Frontal cortex (tissue), 4 donors: ENCODE measurements at places on chromosomes 11 and 22.

DNA sequence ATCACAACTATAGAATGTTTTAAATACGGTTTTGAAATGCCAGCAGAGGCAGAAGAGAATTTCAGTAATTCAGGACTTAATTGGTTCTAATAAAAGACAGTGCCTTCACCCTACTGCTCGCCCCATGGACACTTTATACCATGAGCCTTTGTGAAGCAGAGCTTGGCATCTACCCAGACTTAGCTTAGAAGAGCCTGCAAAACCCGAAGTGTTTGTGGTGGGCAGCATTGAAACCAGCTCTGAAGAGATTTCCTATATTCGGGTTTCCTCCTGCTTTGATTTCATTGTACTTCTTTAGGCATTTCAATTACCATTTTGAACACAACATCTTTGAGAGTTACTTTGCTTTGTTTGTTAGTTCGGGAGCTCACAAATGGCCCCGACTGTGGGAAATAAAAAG, 185.1 kb upstream of the MTNR1B start:
- DNase-seq, result no peak

DNA sequence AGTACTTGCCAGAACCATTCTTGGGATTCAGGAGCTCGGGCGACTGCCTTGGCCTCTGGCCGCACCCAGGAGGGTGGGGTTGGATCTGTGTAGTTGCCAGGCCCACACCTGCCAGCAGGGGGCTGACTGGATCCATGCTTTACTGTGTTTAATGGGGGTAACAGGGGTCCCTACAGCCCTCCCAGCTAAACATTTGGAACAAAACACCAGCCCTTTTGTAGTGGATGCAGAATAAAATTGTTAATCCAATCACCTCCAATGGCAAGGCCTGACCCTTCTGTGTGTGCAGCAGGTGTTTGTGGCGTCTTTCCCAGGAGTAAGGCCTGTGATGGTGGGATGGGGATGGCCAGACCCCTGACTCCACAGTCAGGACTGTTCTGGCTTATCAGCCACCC, 22.5 kb downstream of the SUN2 start:
- no peak for DNase-seq

DNA sequence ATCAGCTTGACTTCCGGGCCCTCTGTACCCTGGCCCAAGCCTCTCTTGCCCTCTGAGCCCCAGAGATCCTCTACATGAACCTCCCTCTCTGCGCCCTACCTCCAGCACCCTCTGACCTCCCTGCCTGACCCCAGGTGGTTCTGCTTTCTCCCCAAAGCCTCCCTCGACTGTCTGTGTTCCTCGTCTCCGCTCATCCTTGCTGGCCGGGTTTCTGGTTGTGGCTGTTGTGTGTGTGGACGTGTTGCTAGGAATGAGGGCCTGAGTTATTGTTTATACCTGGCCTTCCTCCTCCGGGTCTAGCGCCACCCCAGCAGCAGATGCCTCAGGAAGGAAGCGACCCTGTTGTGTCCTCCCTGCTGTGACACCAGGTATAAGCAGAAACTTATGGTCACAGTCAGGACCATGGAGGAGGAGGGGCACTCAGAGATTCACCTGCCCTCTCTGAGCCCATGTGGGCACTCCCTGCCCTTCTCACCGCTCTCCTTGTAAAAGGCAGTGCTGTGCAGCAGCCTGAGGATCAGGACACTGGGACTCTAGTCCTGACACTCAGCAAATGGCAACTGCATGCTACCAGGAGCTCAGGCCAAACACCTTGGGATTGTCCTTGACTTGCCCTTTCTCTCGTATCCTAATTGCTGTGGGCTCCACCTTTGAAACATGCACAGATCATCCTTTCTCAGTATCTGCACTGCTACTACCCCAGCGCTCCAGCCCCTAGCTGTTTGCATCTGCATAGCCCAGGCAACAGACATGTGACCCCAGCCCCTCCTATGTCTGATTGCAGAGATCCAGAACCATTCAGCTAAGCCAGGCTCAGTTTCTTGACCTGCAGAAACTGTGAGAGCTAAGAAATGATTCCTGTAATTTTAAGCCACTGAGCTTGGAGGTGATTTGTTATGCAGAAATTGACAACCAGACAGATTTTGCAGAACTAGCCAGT, 140.1 kb downstream of the ST3GAL4 start:
- DNase-seq, result no peak

DNA sequence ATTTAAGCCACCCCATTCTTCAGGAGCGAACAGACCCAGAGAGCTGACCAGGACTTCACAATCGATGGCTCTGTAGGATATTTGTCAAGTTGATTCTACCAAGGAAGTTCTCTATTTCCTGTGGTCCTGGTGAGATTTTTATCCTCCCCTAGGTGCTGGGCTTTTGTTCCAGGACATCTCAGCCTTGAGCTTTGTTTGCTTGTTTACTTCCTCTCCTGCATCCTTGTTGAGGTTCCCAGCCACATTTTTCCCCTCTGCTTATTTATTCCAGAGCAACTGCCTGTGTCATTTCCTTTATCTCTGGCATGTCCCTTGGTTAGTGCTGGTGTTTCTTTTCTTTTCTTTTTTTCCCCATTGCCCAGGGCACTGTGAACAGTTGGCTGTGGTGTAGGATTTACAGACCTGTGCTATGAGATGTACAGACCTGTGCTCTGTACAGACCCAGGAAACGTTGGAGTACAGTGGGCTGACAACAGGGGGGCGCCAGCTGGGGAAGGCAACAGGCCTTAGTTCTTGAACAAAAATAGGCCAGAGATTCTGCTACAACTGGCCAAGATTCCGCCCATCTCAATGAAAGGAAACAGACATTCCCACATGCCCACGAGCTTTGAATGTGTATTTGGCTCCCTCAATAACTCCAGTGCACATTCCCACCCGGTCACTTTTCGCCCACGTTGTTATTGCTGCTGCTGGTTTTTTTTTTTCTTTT, 235.9 kb upstream of the DDI1 start:
- DNase-seq, result no peak

DNA sequence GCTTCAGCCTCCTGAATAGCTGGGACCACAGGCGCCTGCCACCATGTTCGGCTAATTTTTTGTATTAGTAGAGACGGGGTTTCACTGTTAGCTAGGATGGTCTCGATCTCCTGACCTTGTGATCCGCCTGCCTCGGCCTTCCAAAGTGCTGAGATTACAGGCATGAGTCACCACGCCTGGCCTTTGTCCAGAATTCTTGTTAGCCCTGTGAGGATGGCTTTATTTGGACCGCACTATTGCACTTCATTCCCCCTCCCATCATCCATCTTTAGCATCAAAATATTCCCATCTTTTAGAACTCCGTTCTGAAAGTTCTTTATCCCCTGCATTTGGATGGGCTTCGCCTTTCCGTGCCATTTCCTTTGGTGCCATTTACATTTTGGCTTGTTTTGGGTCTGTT, 2.6 kb downstream of the SAMM50 start:
- no peak for DNase-seq

DNA sequence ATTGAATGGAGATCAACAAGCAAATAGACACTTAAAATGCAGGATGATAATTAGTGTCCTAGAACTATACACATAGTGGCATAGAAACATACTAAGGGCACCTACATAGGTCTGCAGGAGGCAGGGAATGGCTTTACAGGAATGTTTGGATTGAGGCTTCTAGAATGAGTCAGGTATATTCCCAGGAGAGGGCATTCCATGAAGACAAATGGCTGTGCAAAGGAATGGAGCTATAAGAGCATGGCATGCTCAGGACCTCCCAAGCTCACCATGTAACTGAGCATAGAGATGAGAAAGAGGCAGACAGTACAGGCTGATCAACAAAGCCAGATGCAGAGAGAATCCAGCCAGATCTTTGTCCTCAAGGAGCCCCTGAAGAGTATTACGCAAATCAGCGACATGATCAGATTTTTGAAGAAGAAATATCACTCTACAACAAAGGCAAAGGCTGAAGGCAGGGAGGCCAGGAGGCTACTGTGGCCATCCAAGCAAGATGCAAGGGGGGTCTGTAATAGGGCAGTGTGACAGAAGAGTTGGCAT, 211.1 kb upstream of the MTNR1B start:
- DNase-seq, result no peak
